ENCODE measurements at places on chromosomes 12 and 14.
A peak's percentile ranks its signal among the peaks of the same experiment; 100 is the strongest.

GRCh38 chr12:57729321-57729844, 9.2 kb downstream of the AGAP2 start:
- DNase-seq = no peak

- no peak for DNase-seq
Measured at GRCh38 chr12:52052468-52053186, 1.4 kb downstream of the NR4A1 start.

DNA sequence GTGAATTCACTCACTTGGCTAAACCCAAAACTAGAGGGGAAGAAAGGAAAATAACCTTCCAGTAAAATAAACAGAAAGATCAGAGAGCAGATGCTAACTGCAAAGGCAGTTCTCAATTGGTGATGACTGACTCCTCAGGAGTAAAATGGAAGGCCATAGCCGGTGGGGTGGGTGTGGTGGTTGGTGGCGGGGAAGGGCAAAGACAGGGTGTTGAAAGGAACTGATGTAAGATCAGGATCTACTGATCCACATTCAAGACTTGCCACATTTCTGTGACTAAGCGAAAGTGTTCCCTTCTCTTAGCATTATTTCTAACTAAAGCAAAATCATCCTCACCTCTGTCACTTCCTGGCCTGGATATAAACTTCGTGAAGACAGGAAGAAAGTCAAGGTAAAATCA, 26.3 kb upstream of the TC2N start:
- DNase-seq = no peak

- DNase-seq = no peak
Measured at GRCh38 chr12:122295877-122296276, 29.6 kb upstream of the VPS33A start.

DNA sequence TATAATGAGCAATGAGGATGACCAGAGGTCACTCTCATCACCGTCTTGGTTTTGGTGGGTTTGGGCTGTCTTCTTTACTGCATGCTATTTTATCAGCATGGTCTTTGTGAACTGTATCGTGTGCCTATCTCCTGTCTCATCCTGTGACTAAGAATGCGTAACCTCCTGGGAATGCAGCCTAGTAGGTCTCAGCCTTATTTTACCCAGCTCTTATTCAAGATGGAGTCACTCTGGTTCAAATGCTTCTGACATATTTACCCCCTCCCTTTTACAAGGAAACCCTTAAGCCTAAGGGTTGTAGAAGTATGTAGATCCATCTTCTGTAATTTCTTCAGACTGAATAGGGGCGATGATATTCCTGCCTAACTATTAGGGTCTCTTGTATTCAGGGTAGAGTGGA, 8.4 kb downstream of the IFI27L1 start:
- no peak for DNase-seq

DNA sequence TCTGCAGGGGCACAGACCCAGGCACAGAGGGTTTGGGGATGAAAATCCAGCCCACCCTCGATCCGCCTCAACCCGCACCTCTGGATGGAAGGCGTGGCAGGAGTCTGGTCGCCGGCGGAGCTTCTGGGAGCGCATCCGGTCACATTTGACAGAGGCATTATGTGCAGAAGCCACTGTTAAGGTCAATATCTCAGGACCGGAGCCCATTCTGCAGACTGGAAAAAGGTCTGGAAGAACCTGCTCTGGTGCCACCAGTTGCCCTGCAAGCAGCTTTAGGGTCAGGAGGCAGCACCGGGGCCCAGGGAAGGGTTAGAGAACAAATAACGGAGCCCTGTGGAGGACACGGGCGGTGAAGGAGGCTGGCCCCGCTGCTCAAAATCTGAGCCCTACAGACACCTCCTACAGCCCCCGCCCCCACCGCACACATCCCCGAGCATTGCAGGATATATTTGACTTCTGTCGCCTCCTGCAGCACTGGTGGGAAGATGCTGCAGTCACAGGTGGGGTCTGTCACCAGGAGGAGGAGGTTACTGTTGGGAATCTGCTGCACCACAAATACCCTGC, 25.1 kb upstream of the LRTM2 start:
- no peak for DNase-seq

GRCh38 chr12:128727999-128728398, 95.8 kb downstream of the SLC15A4 start:
- DNase-seq = no peak

DNA sequence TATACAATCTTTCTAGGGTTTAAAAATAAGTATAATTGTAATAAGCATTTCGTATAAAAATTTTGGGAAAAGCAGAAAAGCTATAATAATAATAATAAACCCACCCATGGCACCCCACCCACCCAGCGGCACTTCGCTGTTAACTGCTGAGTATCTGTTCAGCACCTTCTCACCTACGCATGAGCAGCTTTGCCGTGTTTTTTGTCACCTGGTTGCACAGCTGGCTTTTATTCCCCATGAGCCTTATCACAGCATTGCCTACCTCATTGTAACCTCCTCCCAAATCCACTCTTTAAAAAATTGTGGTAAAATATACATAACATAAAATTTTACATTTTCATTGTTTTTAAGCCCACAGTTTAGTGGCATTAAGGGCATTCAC, 34.7 kb downstream of the CYP46A1 start:
- no peak for DNase-seq

- no peak for DNase-seq
Measured at GRCh38 chr12:88951860-88952561, 371.7 kb upstream of the KITLG start.

- no peak for DNase-seq
Measured at GRCh38 chr14:24838945-24839616, 205.1 kb upstream of the GZMB start.

- no peak for DNase-seq
Measured at GRCh38 chr12:11228296-11228879, 41.1 kb downstream of the PRB3 start.

DNA sequence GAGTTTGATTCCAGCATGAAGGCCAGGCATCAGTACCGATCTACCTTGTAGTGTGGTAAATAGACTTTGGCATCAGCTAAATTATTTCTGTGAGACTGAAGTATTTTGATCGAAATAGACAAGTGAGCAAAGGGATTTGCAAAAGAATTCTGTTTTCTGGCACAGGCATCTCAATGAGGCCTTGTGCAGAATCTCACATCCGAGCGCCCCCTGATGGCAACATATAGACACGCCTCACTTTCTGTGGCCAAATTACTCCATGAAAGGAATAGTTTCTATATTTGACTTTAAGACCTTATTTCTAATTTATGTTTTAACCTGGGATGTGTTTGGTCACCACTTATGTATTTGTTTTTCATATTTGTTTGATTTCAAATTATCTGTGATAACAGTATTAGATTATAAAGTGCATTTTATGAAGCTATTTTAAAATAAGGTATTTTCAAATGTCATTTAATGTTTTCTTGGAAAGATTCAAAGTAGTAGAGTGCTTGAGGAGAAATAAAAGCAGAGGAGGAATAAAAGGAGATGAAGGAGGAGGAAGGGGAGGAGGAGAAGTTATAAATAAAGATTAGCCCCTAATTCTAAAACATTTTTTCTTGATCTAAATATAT, 731.9 kb downstream of the NRXN3 start:
- DNase-seq = no peak

GRCh38 chr14:36684946-36685345, 23.3 kb downstream of the PAX9 start:
- DNase-seq = no peak

- no peak for DNase-seq
Measured at GRCh38 chr12:27631365-27631764, 64.9 kb upstream of the REP15 start.

DNA sequence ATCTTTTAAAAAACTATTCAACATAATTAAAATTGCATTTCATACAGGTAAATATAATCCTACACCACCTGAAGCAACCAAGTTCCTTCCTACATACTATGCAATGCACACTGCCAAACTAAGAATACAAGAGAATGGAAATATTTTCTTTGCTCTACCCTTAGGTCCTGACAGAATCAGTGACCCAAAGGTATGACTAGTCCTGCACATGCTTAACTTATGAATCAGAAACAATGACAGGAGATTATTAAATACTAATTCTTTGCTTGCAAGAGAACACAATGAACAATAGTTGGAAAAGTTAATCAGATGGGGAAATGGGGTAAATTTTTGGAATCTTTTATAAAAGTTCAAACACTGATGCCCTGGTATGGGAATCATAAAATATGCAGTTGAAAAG, 220.1 kb downstream of the SOX5 start:
- no peak for DNase-seq

GRCh38 chr12:19546611-19547162, 107.4 kb downstream of the AEBP2 start:
- no peak for DNase-seq

DNA sequence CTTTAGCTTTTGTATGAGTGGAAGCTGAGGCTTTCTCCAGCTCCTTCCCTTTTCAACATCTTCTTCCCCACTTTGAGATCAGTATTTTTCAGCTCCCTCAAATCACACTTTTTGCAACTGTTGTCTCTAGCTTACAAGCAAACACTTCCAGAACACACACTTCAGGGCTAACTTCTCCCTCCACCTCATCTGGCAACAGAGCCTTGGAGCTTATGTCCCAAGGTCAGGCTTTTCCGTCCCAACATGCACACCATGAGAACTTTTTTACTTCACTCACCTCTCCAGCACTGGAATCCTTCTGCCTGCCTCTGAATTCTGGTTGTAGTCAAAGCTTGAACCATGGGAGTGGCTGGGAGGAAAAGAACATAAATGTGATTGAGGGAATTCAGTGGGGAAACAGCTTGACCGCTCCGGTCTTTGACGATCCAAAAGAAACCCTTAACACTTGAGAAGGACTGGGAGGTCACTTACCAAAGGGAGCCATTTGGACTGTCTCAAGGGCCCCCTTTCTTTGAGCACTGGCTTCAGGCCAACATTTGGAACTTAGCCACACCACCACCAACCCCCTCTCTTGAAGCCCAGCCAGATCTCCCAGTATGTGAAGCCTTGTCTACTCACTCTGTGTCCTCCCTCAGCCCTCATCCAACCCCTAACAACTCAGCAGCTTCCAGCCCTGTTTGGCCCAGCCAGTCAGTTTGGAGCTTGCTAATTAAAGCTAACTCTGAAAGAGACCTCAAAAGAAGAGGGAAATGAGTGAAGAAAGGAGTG, 3.9 kb upstream of the BLOC1S1 start:
- DNase-seq = peak; percentile 45

DNA sequence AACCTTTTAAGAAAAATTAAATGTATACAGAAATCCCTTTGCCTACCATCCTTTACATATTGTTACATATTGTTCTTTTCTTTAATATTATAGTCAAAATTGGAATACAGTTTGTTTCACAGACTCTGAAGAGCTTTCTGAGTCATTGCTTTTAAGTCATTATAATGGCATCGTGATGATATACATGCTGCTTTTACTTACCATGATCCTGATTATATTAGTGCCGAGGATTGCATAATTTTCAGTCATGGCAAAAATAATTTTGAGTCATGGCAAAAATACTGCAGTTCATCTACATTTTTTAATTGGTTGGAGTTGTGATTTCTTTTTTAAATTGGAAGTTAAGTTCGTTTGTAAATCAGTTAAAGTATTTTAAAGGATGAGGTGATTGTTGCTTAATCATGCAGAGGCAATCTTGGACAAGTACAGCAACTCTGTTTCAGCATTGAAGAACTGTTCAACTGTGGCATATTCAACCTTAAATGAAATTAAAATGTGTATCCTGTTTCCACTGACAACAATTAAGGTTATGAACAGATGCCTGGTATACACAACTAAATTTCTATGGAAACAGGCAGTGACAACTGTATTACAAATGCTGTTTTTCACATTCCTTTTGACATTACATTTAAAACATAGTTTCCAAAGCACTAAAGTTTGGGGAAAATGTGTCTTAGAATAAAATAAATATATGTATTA, 142.3 kb downstream of the PCNX1 start:
- DNase-seq = no peak

GRCh38 chr12:114984634-114985061, 300.7 kb upstream of the TBX3 start:
- no peak for DNase-seq

GRCh38 chr12:3747543-3747942, 5.4 kb downstream of the CRACR2A start:
- DNase-seq = no peak

DNA sequence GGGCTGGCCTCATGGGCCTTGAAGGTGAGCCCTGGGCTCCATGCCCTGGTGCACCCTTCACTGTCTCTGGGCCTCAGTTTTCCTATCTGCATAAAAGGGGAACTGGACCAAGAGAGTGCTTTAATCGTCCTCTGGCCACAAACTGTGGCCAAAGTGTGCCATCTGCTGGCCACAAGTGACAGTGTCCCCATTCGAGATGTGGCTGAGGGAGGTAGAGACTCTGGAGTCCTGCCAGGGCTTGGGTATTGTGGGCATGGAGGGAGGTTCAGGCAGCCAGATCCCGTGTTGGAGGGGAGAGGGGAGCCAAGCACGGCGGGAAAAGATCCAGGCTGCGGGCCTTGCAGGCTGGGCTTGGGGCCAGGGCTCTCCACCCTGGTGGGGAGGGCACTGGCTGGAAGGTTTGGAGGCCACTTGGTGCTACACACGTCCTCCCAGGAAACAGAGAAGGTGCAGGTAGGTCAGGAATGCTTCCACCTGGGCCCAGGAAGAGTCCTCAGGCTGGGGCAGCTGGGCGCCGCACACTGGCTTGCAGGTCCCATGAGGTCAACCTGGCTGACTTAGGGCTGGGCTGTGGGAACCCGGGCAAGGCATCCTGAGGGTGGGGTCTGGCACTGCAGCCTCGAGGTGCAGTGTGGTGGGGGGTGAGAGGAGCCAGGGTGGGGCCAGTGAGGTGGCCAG, 7.3 kb upstream of the KIF26A start:
- DNase-seq = peak; percentile 72

- DNase-seq = no peak
Measured at GRCh38 chr12:10243818-10244520, 31.3 kb downstream of the GABARAPL1 start.

DNA sequence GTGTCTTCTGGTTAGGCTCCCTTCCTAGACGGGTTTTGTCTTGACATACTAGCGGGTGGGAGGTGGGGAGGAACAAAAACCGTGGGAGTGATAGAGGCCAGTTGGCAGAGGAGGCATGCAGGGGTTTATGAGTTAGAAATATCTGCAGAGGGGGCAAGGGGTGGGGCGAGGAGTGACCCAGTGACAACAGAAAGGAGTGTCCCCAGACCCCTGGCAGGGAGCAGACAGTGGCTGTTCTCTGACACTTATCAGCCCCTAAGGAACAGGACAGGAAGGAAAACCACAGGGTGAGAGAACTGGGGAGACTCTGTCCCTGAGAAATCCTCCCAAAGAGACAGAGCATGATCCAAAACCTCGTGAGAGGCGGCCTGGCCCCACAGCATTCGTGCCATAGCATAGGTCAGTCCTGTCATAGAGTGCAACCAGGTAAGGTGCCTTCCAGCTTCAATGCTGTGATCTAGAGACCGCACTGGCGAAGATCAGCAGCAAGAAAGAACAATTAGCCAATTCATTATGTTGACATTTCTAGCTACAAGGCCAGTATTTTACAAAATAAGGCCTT, 141.4 kb downstream of the CRADD start:
- no peak for DNase-seq

DNA sequence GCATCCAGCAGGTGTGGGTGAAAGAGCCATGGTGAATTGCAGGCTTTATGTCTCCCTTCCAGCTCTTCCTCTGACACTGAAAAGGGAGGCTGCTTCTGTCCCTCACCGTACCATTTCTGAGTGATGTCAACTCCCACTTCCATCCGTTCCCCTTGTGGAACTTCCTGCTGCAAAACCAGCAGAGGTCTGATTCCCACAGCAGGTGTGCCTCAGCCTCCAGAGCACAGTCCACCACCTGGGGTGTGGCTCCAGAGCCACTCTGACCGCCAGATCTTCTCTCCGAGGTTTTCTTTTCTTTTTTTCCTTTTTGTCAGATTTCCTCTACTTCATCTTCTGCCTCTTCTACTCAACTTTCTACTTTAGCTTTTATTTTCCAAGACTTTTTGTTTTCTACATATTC, 62.7 kb downstream of the CDC42BPB start:
- DNase-seq = no peak

Measured in amygdala (tissue), 56 donors.